ENCODE measurements at places on chromosomes 16 and 17. TPM values are rescaled to one million over a fixed set of nuclear protein-coding genes. Genes with fewer than 3 reads are reported as not detected.

Gene C16orf46
- total RNA-seq = 1.7 TPM

Gene CFAP97D1
- 0.15 TPM for total RNA-seq

DNA sequence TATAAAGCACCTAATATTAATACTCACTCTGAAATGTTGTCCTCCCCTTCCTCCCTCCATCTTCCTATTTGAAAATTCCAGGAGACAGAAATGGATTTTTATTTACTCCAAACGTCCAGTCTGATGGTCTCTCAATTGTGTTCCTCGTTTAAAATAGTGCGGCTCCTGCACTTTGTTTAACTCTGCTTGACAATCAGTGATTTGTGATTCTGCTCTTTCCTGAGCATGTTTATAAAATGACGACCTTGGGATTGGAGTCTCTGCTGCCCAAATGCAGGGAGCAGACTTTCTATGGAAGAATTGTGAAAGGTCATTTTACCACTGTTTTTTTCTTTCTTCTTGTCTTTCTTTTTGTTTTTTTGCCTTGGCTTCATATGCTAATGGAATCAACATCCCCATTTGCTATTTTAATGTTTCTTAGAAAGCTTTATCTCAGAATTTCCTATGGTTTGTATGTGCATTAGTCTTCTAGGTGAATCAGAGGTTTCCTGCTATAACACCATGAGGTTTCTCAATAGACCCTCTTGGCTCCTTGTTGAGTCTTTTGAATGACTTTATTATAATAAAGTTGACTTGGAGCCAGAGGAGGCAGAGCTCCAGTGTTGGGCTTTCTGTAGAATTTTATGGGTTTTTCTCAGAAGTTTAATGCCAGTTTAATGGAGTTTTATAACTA is 376.5 kb downstream of the CDH11 start:
- no peaks in the 10 kb centered on the region for H3K36me3 ChIP-seq
- no peak overlapping the region for H3K4me3 ChIP-seq
- H3K27ac ChIP-seq = no peak overlapping the region
- H3K27me3 ChIP-seq = no peaks in the 10 kb centered on the region
- no peak for DNase-seq

- H3K4me3 ChIP-seq = no peak within 1 kb of the TSS
- H3K27me3 ChIP-seq = no peaks in the 10 kb centered on the region
- peaks cover 60% of the 10 kb centered on the region for H3K4me1 ChIP-seq
- no peaks in the 10 kb centered on the region for H3K36me3 ChIP-seq
These were observed at the start of gene PRR15L for GRCh38 chr17:47957591-47958490. PRR15L (minus strand) TSS chr17:47957883; CDS start chr17:47953234, 4,649 bp downstream.

DNA sequence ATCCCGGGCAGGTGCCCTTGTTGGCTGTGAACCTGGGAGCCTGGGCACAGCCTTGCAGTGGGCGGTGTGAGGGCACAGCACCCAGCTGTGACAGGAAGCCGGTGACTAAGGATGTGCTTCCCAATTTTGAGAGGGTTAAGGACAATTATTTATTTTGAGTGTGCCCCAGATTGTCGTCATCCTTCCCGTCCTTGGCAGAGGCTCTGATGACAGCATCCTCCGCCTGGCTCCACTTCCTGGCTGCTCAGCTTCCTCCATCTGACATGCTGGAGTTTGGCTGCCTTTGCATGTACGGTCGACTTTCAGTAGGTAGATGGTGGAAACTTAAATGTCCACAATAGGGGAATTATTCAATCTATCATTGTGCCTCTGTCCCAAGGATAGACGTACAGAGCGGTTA is 282.4 kb upstream of the EEF2KMT start:
- no peak overlapping the region for H3K27ac ChIP-seq
- H3K36me3 ChIP-seq = no peaks in the 10 kb centered on the region
- no peak overlapping the region for H3K4me3 ChIP-seq
- H3K27me3 ChIP-seq = peaks cover 38% of the 10 kb centered on the region
- H3K4me1 ChIP-seq = no peaks in the 10 kb centered on the region

Data from HCT116 (cell line).